ENCODE measurements at places on chromosomes 7 and 10.

DNA sequence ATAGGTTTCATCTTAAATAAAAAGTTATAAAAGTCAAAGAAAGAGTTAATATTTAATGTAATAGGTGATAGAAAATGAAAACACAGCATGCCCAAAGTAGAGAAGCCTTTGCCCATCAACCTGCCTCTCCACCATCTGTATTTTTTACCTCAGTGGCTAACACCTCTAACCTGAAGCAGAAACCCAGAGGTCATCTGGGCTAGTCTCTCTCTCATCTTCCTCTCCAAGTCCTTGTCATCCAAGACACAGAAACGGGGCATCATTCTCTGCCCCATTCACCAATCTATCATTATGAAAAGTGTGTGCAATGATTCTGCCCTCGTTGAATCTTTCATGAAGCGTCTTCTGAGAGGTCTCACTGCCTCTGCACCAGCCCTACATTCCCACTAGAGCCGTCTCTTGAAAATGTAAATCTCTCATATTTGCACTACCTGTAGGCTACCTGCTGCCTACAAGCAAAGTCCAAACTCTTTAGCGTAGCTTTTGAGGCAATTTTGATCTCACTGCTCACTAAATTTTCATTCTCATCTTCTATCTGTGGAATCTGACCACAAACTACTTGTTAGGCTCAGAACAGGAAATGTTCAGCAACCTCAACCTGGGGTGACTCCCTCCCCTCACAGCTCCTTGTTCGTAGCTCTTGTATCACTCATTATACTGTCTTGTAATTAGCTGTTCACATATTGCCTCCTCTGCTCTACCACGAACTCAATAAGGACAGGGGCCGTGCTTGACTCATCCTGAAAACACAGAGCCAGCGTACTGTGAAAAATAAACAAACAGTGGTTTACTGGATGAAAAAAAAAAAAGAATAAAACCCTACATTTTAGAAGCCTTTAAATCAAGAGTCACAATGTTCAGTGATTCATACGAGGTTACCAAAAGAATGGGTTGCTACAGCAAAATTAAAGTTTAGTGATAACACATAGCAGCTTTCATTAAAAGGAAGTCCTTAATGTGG, 83.1 kb downstream of the CTNNA3 start:
- DNase-seq: peak; percentile 38

GRCh38 chr7:114650491-114650890, 235.9 kb downstream of the FOXP2 start:
- no peak for DNase-seq

- DNase-seq: peak; percentile 50
These were observed at the start of gene IFIT2 for GRCh38 chr10:89301721-89302445. Gene IFIT2 (plus strand): TSS chr10:89302046. CDS start chr10:89302124, 78 bp downstream.

DNA sequence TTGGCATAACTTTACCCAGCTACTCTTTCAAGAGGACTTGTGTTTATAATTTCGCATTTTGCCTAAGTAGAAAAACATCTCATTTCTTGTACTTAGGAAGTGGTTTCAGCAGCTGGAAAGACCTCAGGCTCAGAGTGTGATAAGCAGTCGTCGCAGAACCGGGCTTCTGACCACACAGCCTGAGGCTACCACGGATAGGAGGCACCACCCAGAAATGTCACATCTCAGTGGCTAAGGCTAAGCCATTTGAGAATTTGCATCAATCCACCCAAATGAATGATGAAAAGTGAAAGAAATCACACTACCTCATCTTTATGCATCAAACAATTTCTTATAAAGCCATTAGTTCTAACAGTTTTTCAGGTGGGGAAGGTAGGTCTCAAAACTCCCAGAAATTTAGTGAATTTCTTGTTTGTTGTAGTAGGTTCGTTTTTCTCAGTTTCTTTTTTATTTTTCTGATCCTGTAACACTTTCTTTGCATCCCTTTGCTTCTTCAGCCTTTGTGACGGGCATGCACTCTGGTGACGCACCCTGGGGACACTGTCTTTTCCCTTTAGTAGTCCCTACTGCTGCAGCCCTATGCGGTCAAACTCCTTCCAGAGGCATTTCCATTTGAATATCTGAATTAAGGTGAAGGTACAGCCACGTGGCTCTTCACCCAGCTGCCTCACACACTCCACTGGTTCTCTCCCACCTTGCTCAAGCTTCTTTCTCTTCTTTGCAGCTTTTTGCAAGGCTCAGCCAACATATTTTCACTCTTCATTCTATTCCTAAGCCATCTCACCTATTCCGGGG, 68.5 kb downstream of the MAP3K8 start:
- no peak for DNase-seq

GRCh38 chr7:24297362-24297761, 13.4 kb downstream of the NPY start:
- no peak for DNase-seq

GRCh38 chr10:128950916-128951275, 516.1 kb upstream of the MGMT start:
- DNase-seq: no peak

- DNase-seq: no peak
These were observed 21.7 kb upstream of the STRIP2 start for GRCh38 chr7:129412501-129412900.

- DNase-seq: no peak
These were observed 145.0 kb downstream of the ADAM12 start for GRCh38 chr10:126243306-126243705.

GRCh38 chr10:12826800-12827372, 174.6 kb downstream of the CCDC3 start:
- DNase-seq: no peak

DNA sequence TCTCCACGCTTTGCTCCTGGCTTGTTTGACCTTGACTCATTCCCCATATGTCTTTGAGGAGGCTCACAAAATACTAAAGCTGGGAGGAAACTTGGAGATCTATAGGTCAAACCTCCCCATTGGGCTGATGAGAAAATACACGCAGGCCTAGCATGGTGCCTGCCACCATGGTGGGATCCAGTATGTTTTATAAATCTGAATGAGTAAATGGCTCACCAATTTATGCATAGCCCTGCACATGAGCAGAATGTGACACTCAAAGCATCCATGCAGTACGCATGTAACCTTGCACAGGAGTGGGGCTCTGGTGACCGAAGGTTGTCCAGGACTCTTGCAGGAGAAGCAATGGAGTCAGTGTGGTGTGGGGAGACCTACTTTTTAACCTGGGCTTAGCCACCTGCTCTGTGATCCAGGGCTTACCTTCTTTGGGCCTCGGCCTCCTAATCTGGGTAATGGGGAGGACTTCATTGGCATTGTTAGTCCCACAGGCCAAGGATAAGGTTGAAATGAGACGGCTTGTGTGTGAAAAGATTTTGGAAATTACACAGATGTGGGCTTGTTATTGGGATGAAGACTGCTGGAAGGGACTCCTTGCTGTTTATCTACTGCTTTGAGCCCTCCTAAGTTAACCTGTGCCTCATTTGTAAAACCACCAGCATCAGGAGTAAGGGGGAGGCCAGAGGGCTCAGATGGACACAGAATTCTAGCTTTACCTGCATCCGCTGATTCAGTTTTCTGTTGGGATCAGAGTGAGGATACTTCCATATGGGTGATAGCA, 58.4 kb downstream of the ADCYAP1R1 start:
- DNase-seq: no peak

- DNase-seq: no peak
These were observed 45.5 kb upstream of the ANAPC16 start for GRCh38 chr10:72170263-72170662.

- no peak for DNase-seq
These were observed 209.0 kb downstream of the POU6F2 start for GRCh38 chr7:39186671-39187070.

DNA sequence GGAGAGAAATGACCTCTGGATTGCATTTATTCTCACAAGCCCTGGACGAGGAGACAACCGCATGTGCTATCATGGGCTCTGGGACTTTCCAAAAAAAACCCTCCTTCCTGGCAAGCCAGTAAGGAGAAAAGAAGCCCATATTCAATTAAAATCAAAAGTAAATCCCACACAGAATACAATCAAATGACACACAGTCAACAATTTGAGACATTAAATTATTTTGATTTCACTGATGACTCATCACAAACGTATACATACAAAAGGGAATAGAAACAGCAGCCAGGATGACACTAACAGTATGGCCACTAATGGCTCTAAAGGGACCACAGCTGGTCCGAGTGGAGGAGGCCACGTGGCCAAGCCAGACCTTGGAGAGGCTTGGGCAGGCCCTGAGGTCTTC, 24.9 kb downstream of the LRRC20 start:
- no peak for DNase-seq

GRCh38 chr10:75272094-75272493, 36.3 kb upstream of the COMTD1 start:
- DNase-seq: no peak

DNA sequence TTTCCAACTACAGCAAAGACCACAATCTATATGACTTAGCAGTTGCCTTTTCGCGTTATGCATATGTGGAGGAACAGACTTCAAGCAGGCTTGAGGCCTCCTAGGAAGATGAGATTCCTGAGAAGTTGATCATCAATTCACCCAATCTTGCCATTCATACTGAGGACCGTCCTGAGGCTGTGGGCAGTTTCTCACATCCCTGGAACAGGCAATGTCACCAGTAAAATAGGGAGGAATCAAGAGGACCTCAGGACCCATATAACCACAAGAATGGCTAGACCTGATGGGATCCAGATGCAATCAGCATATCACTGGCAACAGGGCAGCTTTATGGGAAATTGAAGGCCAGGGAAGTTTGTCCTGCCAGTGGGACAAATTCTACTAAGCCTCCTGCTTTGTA, 17.3 kb downstream of the KDM7A start:
- no peak for DNase-seq

DNA sequence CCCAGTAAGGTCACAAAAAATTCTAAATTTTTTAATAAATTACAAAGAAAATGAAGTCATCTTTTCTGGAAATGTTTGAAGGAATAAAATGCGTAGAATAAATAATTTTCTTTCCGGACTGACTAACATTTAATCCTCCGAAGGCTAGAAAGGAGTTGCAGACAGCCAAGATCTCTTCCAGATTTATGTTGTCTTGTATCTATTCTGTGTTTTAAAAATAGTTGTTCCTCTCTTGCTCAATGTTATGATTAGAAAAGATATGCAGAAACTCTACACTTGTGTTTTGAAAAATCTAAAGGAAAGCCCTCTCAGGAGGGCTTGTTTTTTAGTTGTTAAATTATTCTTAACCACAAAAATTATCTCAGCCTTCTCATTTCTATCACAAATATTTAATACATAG, 70.7 kb downstream of the MACC1 start:
- no peak for DNase-seq

DNA sequence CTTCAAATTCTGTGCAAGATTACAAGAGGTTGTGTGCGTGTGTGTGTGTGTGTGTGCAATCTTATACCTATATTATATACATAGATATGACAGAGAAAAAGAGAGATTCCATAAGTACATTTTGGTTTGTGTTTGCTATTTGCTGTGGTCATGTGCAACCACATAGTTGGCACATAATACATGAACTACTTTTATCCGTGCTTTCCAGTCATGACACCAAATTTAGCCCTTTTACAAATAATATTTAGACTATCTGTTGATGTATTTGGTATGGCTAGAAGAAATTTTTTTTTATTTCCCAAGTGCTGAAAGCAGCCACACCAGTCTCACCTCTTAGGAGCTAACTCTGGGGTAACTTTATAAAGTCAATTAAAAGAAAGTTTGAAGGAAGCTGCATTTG, 63.5 kb upstream of the EGFR start:
- no peak for DNase-seq

GRCh38 chr7:42876182-42877068, 35.4 kb downstream of the C7orf25 start:
- peak; percentile 63 for DNase-seq

DNA sequence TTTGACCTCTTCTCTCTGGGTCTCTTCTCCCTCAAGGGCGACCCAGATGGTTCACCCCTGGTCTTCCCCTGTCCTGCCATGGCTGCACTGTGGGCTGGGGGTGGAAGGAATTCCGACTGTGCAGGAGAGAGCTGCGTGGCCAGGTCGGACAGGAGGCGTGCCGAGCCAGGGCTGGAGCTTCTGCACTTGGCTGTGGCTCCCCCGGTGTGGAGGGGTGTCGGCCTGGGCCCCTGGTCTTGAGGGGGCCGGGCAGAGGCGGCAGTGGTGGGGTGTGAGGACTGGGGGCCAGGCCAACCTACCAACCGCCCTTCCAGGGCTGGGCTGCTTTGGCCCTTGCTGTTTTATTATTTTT, 74.9 kb upstream of the SHH start:
- DNase-seq: no peak

GRCh38 chr10:45373576-45374349, at the start of gene ALOX5:
Gene ALOX5 (plus strand): TSS chr10:45374216. CDS start chr10:45374280, 64 bp downstream.
- DNase-seq: peak; percentile 33

DNA sequence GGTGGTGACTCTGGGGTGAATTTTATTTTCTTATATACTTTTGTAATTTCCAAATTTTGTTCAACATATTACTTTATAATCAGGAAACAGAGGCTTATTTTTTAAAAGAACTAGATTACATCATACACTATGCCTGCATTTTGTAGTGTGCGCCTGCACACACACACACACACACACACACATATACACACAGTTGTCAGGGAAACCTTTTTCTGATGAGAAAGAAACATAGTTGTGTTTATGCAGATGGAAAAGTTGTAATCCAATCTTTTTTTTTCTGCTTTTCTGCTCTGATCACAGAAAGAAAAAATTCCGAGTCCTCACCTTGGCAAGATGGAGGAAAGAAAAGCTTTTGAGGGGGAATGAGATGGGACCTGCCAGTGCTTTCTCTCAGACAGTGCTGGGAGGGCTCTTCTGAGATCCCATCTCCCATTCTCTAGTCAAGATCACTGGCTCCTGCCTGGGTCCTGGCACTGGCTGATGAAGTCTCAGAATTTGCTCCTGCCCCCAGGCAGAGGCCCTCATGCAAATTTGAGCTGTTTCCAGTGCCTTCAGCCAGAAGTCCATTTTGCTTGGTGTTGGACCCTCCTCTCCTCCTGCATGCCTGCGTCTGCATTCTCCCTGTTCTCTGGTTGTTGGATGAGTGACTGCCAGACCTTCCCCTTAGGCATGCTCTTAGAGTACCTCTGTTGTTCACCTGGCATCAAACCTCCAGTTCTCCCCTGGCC, 59.7 kb downstream of the TLL2 start:
- no peak for DNase-seq

- DNase-seq: no peak
These were observed 106.8 kb downstream of the ANK3 start for GRCh38 chr10:60282771-60283353.

DNA sequence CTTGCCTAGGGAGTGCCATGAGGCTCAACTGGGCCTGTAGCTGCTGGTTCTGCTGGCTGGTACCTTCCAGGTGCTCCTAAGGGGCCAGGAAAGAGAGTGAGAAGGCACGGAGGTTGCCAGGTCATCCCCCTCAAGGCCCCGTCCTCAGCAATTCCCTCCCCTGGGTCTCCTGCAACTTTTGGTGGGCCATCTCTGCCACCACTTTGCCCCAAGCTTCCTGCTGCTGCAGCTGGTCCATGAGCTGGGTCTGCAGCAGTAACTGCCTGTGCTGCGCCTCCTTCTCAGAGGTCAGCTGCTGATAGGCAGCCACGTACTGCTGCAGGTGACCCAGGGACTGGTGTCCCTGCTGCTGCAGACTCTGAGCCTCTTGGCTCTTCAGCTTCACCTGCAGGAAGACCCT, 17.3 kb upstream of the MTPAP start:
- no peak for DNase-seq

Measured in CD4-positive, alpha-beta T cell (primary cell).